SIG-M5 (cell line): ENCODE measurements at places on chromosomes 3 and 15.

DNA sequence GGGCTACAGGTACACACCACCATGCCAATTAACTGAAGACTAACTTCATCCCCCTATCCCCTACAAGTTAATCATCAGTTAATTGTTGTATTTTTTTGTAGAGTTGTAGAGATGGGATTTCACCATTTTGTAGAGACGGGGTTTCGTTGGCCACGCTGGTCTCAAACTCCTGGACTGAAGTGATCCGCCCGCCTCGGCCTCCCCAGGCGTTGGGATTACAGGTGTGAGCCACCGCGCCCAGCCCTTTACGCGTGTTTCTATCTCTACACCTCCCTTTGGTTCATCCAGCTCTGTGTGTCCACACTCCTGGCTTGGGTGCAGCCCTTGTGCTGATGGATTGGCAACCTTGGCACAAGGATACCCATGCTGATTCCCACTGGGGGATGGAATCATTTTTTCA is 258.8 kb downstream of the FAM43A start:
- DNase-seq, result no peak

GRCh38 chr3:54065586-54065985 is 56.8 kb upstream of the CACNA2D3 start:
- DNase-seq, result no peak

GRCh38 chr3:136464502-136464901 is 214.4 kb downstream of the PCCB start:
- DNase-seq, result no peak

DNA sequence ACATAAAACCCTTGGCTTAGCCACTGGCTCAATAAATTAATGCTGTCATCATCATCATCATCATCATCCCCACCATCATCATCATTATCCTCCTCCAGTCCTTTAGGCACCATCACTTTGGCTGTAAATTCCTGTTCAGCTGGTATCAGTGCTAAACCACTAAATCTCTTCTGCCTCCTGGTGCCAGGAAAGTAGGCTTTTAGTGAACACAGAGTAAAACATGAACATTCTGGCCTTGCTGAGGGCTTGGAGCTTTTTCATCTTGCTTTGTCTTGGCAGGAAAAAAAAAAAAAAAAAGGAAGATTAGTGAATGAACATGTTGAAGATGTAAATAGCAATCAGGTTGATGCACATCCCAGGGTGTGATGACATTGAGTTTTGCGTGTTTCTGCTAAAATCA is 67.3 kb upstream of the EIF1B start:
- DNase-seq, result no peak

DNA sequence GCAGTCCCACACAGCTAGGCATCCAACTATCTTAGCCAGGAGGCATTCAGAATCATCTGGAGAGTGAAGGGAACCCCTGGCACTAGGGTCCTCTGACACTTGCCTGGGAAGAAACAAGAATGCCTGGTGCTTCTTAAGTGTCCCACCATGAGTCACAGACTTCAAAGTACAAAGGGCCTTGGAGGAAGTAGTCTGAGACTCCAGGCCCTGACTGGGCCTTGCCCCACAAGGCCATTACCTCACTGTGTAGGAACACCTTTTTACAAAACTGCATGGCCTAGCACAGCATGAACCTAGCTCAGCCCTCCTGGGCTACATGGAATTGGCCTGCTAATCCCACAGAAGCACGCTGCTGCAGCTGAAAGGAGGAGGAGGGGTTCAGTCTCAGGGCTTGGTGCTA is 104.5 kb upstream of the SLCO2A1 start:
- no peak for DNase-seq

- no peak for DNase-seq
Observed at GRCh38 chr3:172678068-172678467, 32.8 kb downstream of the NCEH1 start.

- DNase-seq, result no peak
Observed at GRCh38 chr3:71207632-71208031, 375.9 kb downstream of the FOXP1 start.

DNA sequence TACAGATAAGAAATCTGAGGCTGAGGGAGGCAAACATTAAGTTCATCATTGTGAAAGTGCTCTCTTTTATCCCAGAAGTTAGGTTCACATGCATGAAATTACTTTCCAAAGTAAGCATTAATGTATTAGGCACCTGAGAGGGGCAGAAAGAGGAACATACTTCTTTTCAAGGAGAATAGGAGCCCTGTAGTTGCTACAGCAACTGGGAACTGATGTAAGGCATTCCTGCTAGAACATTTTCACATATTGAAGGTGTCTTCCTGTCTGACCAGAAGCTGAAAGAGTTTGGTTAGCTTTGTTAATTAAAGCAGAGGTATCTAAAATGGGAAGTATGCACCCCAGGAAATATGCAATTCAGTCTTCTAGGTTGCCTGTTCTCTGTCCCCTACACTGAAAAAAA is 65.5 kb upstream of the ZBTB20 start:
- DNase-seq, result no peak

- no peak for DNase-seq
Observed at GRCh38 chr3:66053550-66054094, 14.9 kb upstream of the MAGI1 start.

- DNase-seq, result no peak
Observed at GRCh38 chr3:49134471-49135265, 1.8 kb upstream of the LAMB2 start.

DNA sequence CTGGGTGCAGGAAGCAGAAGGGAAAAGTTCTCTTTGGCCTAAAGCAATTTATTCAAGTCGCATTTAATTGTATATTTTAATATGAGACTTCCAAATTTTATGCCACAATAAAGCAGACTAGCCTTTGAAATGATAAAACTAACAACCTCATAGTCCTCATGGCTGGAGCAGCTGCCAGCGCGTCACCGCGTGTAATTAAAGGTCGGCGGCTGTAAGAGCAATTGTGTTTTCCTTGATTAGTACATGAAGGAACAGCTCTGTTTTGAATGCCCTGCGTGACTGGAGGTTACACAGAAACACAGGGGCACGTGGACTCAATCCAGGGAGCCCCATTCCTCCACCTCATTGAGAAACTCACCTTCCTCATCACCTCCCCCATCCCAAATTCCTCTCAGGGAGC is 10.1 kb upstream of the LRRC15 start:
- DNase-seq, result no peak

DNA sequence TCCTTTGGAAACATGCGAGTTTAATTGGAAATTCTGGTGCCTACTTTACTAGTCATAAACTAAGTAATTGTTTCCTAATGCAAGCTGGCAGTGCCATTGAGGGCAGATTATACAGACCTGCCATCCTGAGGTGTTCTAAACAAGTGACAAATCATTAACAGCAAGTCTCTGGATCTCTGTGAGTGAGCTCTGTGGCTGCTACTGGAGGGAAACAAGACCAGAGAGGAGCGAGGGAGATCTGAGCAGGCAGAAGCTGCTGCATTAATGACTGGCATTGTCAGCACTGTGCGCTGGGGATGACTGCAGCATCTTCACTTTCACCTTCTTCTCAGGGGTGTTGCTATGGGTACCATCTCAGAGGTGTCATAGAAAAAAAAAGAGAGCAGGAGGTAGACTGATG is 308.4 kb upstream of the DPH6 start:
- DNase-seq, result no peak

- no peak for DNase-seq
Observed at GRCh38 chr3:174953068-174953467, 93.9 kb downstream of the NAALADL2 start.

- DNase-seq, result no peak
Observed at GRCh38 chr3:59793976-59794375, 744.2 kb upstream of the CFAP20DC start.

- no peak for DNase-seq
Observed at GRCh38 chr15:39061952-39062464, 497.4 kb upstream of the RASGRP1 start.

GRCh38 chr3:166445865-166446264 is 608.6 kb upstream of the BCHE start:
- no peak for DNase-seq

DNA sequence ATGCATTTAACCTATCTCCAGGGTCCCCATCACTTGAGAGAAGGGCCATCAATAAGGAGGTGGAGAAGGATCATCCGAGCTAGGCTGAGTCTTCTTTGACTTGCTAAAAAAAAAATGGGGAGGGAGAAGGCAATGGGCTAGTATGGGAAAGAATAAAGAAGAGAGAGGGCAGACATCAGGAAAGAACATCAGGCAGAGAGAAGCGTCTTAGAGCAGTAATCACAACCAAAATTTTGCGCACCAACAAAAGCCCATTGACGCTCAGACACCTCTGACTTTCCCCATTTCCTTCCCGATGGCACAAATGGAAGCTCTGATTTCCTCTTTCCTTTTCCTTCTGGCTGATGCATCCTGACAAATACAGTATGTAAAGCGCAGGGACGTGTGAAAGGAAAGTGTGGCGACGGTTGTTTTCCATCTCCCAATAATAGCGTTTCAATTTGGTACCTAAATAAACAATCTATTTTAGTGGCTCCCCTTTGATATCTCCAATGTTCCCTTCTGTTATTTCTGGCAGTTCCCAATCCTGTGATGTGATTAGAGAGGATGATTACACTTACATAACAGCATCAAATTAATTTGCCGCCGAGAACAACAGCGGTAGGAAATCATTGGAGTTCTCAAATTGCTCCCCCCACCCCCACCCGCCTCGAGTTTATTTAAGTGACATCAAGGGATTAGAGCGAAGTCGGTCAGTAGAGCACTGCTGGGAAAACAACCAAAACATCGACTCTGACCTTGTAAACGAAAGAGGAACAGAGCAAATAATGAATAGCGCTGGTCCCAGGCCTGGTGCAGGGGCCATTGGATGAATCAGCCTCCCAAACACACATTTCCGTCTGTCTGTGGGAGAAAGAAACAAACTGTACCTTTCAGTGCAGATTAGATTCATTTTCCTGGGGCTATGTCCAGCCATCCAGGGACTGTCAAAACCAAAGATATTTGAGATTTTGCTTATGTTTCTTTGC is 273.3 kb upstream of the ICE2 start:
- no peak for DNase-seq

DNA sequence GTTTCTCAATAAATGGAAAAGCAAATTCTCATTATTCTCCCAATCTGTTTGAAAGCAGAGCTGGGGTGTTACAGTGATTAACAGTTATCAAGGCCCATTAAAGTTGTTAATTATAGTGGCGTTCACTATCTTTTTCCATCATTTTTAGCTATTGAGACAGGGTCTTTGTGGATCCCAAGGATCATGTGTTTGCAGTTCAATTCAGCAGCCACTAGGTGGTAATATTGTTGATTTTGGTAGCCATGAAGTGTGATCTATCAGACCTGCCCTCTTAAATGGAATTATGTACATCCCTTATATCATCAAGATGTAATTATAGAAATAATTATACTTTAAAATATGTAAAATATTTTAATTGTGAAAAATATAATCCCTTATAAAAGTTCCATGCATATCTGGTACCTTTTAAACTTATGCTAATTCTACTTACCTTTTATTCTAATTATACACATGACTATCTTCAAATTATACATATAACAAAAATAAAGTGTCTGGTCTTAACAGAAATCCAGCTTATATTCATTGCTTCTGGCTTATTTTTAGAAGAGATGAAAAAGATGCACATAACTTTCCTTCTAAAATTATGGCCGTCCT is 126.4 kb downstream of the GREM1 start:
- no peak for DNase-seq

DNA sequence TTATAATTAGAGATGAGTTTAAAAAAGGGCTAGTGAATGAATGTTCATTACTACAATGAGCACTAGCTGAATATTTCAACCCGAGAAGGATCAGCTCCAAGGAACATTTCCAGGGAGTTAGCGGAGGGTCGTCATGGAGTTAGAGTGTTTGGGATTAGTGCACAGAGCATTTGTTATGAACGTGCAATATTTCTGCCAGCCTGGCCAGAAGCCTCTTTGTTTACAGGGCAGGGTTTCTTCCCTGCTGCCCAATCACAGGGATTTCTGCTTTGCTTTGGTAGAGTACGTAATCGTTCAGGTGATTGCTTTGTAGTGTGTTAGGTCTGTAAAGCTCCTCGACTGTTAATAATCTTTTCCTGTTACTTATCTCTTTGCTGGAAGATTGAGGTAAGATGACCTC is 5.9 kb downstream of the CGNL1 start:
- no peak for DNase-seq

DNA sequence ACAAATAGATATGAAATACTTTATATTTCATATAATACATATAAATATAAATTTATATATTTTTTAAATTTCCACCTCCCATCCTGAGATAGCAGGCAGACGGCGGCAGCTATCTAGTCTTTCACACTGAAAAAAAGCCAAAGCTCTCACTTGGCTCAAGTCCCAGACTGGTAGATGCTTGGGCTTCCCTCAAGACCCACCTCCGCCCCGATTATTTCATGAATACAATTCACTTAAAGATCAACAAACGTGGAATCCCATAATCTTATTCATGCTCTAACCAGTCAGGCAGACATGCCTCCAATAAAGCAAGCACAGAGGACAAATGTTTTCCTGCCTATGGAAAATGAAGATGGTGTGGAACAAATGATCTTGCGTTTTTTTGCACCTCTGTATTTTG is 275.9 kb upstream of the NR2F2 start:
- DNase-seq, result no peak

DNA sequence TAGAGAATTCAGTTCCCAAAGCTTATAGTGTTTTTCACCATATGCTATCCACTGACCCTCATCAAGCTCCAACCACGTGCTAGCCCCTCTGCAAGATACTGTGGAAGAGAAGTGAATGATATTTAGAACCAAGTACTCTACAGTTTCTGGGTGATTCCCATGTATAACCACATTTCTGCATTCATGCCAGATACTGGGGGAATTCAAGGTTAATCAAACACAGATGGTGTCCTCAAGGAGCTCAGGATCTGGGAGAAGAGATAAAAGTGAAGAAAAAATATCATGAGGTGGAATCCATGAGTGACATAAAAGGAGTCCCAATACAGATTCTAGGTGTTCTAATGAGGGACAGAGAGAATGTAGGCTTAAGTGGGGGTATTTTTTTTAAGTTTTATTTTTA is 195.8 kb downstream of the FHIT start:
- no peak for DNase-seq

- no peak for DNase-seq
Observed at GRCh38 chr3:154642145-154642544, 212.2 kb upstream of the GPR149 start.

GRCh38 chr3:24401090-24401810 is 93.4 kb downstream of the THRB start:
- no peak for DNase-seq

GRCh38 chr3:57098418-57099310 is 38.2 kb downstream of the SPATA12 start:
- DNase-seq, result no peak

- DNase-seq, result no peak
Observed at GRCh38 chr3:76920511-76920910, 119.4 kb upstream of the ROBO2 start.

- no peak for DNase-seq
Observed at GRCh38 chr3:154122912-154123559, 1.8 kb downstream of the ARHGEF26 start.

DNA sequence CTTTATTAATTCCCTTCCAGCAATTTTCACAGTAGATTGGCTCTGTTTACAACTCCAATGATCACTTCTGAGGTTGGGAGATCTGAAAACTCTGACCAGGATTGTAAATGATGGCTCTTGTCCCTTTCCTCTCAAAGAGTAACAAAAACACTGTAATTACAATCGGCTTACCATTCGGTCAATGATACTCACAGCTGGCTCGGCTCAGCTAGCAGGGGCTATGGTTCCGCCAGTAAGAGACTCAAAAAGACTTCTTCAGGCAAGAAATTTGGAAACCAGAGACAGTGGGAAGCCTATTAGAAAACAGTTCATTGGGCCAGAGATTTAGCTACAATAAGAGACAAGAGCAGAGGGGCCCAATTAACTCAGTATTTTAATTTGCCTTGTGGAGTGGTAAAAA is 96.6 kb downstream of the LRRC3B start:
- DNase-seq, result no peak
